ENCODE measurements at places on chromosomes 6 and 20.

GRCh38 chr6:119896806-119897205 lies 547.2 kb upstream of the MAN1A1 start:
- DNase-seq, result no peak

- no peak for DNase-seq
Measured at GRCh38 chr6:128598571-128598970, 78.2 kb upstream of the PTPRK start.

- DNase-seq, result no peak
Measured at GRCh38 chr6:151481786-151482185, 12.0 kb upstream of the CCDC170 start.

- no peak for DNase-seq
Measured at GRCh38 chr6:29626948-29627754, 5.8 kb downstream of the GABBR1 start.

- peak; percentile 69 for DNase-seq
Measured at GRCh38 chr6:20827798-20828197, 293.5 kb downstream of the CDKAL1 start.

- no peak for DNase-seq
Measured at GRCh38 chr6:42434237-42434636, 17.5 kb downstream of the TRERF1 start.

GRCh38 chr6:30542404-30542725 lies 13.9 kb downstream of the GNL1 start:
- no peak for DNase-seq

DNA sequence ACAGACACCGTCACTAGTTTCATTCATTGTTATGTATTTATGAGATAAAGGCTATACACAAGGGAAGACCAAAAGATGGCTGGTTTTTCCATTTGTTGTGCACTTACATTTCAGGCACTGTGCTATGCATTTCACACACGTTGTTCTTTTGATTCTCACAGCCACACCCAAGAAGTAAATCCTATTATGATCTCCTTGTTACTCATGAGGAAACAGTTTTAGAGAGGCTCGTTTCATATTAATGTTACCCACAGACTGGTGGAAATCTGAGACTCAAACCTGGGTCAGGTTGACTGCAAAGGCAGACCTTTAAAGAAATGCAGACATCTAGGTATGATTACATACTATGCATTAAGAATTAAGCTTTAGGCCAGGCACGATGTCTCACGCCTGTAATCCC lies 34.9 kb downstream of the SHLD1 start:
- DNase-seq, result no peak

DNA sequence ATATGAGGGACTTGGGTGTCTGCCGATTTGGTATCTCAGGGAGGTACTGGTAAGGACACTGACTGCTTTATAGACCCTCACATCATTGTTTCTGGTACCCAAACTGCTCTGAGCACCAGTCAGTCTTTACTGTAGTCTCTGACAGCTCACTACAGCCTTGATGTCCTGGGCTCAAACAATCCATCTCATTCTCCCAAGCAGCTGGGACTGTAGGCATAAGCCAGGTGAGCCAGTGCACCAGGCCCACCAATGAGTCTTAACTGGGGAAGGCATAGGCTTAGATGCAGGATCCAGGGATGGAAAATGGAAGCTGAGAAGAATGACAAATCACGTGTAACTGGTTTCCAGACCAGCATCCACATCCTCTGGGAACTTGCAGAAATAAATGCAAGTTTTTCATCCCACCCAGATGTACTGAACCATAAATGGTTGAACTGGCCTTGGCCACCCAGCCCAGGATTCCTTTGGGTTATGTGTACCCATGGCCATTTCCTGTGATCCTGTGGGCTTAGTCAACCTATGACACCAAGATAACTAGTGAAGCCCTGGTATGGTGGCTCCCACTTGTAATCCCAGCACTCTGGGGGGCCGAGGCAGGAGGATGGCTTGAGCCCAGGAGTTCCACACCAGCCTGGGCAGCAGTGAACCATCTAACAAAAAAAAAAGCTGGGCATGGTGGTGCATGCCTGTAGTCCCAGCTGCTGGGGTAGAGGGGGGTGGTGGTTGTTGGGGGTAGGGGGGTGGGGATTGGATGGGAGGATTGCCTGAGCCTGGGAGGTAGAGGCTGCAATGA lies 5.8 kb downstream of the TUBB start:
- DNase-seq, result peak; percentile 21

DNA sequence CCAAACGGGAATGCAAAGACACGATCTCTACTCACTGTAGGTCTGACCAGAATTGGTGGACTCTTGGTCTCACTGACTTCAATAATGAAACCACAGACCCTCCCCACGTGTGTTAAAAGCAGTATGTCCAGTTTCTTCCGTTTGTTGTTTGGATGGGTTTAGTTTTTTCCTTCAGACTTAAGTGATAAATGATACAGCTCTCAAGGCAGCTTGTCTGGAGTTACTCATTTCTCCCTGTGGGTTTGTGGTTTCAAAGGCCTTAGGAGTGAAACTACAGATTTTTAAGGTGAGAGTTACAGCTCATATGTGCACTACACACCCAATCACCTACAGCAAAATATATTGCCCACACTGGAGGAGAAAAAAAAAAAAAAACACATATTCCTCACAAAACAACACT lies 86.7 kb upstream of the STMND1 start:
- no peak for DNase-seq

GRCh38 chr6:15986027-15986629 lies 142.8 kb upstream of the MYLIP start:
- DNase-seq, result no peak

DNA sequence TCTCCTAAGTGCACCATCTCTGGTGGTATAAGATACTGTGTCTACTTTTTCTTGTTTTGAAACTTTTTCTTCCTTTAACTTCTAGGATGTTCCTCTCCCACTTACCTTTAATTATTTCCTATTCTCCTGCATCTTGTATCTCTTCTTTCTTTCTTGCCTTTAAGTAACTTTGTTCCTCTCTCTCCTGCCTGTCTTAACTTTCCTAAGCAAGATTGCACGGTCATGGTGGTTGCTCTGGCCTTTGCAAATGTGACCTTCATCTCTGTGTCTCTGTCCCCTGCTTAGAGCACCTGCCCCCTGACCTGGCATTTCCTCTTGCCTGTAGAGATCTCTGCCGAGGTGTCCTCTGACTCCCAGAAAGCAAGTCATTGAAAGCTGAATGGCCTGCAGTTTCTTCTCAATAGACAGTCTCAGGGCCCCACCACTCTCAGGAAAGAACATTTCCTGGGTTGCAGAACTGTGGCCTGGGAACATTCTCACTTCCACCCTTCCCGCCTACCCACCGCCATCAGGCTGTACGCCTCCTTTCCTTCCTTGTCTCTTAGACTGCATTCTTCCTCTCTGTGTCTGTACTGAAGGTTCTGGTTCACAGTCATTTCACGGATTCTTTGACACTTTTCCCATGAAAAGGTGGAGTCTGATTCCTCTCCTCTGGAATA lies 12.8 kb downstream of the ZDHHC14 start:
- no peak for DNase-seq

- no peak for DNase-seq
Measured at GRCh38 chr20:50229156-50229607, 38.6 kb downstream of the CEBPB start.

DNA sequence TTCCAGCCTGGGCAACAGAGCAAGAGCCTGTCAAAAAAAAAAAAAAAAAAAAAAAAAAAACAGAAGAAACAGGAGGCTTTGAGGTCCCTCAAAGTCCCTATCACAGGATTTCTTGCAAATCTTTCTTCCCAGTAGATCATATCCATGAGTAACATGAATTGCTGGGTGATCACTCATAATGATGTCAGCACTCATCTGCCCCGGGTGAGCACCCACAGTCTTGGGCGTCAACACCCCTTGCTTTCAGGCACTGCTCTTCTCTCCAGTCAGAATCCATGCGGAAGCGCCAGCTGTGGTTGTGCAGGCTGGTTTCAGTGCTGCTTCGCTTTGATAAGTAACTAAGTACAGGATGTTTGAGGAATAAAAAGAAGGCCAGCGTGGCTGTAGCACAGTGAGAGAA lies 40.2 kb upstream of the INSM1 start:
- DNase-seq, result no peak

DNA sequence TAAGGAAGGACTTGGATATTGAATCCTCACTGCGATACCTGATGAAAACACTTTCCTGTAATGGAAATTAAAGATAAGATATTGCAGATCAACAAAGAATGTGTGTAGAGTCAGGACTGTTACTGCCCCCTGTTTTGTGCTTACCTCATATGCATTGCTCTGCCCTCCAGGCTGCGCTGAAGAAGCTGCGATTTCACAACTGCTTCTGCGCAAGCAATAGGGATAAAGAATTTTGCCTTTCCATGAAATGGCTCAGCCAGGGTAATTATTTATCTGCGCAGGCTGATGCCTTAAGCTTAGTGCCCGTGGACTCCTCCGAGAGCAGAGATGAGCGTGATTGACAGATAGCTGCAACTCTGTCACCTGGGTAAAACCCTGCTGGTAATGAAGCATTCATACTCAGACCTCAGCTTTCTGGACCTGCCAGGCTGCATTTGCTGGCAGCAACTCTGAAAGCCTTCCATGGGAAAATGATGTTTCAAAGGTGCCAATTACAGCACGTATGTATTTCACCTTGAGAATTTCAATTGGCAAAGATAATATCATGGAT lies 370.6 kb downstream of the SAMD5 start:
- no peak for DNase-seq

- DNase-seq, result no peak
Measured at GRCh38 chr20:20956513-20956931, 149.6 kb downstream of the LINC00237 start.

- DNase-seq, result no peak
Measured at GRCh38 chr6:13523826-13524622, 36.6 kb upstream of the GFOD1 start.

GRCh38 chr20:25281541-25281991 lies 33.7 kb downstream of the PYGB start:
- no peak for DNase-seq

DNA sequence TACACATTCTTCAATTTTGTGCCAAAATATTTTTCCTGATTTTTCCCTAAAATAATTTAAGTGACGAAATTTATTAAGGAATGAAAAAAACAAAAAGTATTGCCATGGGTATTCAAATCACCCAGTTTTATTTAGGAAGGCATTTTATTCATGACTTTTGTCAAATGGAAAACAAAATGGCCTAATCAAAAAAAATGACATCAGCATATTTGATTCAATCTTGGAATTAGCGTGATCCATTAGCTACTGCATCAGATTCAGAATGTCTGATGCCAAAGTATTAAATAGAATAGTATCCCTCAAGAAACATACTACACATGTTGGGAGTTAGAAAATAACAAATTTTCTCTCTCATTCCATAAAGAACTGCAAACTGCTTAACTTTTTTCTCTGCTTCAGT lies 129.2 kb downstream of the TRDN start:
- DNase-seq, result no peak

DNA sequence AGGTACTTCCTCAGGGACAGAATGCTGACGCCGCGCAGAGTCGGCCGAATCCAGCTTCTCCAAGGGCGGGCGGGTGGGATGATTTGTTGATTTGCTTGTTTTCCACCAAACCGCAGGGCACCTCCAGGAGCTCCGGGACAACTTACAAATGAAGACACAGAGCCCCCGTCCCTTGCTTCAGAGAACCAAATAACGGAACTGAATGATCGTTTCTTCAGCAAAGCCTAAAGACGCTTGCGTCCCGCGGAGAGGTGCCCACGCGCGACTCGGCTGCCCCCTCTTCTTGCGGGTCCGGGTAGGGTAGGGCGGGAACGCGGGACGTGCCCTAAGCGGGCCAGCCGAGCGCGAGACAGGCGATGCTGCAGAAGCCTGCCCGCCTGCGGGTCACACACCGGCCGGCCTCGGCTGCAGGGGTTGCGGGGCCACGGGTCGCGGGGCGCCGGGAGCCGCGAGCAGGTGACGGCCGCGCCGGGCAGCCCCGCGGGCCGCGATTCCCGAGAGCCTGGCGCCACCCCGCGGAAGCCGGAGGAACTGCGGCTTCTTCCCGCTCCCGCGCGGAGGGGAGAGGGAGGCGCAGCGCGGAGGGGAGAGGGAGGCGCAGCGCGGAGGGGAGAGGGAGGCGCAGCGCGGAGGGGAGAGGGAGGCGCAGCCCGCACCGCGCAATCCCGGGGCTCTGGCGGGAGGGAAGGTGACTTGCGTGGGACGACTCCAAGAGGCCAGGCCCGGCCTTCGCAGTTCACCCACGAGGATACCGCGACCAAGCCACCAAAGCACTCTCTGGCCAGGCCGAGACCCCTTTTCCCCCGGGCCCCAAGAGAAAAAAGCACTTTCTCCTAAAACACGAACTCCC lies 7.7 kb upstream of the FOXF2 start:
- DNase-seq, result peak; percentile 58

- no peak for DNase-seq
Measured at GRCh38 chr6:67875877-67876383, 759.2 kb upstream of the ADGRB3 start.

All from AG08395 (cell line).